ENCODE measurements at places on chromosomes 12 and 14. TPM values are rescaled to one million over a fixed set of nuclear protein-coding genes. Genes with fewer than 3 reads are reported as not detected.

CLEC2A gene
- not detected for total RNA-seq

CEBPE gene
- not detected for total RNA-seq

ACOT2 gene
- 106 TPM for total RNA-seq

LRRC10 gene
- not detected for total RNA-seq

NRL gene
- total RNA-seq = 5.0 TPM

KLRC2 gene
- total RNA-seq = not detected

AICDA gene
- total RNA-seq = not detected

KCNC2 gene
- 0.12 TPM for total RNA-seq

VAMP1 gene
- 45.5 TPM for total RNA-seq

SIX6 gene
- not detected for total RNA-seq

DERA gene
- total RNA-seq = 39.3 TPM

GARIN6 gene
- total RNA-seq = not detected

CLEC14A gene
- total RNA-seq = 26.3 TPM

GRCh38 chr12:50246873-50247612, 36.3 kb downstream of the LIMA1 start:
- peak; percentile 88 for ATAC-seq

DNA sequence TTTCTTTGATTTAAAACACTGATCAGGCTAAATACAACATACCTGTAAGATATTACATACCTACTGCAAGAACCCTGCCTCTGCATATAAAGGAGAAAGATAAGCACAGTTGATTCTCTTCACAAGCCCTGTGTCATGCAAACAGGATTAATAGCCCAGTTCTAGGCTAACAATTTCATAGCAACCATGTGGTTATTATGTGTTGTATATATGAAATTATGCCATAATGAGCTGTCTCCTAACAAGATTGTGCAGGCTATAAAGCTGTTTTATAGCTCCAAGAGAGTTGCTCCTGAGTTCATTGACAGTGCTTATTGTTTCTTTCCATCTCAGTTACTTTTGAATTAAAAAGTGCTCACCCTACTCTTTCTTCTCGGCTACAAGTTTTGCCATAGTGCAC, 609.3 kb downstream of the DIO2 start:
- no peak for ATAC-seq

GRCh38 chr14:64734990-64735389, 30.8 kb downstream of the PLEKHG3 start:
- no peak for ATAC-seq

- ATAC-seq = no peak
Measured at GRCh38 chr14:61399365-61399764, 78.0 kb downstream of the PRKCH start.

- ATAC-seq = no peak
Measured at GRCh38 chr12:105351523-105351922, 21.0 kb downstream of the C12orf75 start.

- no peak for ATAC-seq
Measured at GRCh38 chr12:128114485-128114884, 152.5 kb upstream of the TMEM132C start.

DNA sequence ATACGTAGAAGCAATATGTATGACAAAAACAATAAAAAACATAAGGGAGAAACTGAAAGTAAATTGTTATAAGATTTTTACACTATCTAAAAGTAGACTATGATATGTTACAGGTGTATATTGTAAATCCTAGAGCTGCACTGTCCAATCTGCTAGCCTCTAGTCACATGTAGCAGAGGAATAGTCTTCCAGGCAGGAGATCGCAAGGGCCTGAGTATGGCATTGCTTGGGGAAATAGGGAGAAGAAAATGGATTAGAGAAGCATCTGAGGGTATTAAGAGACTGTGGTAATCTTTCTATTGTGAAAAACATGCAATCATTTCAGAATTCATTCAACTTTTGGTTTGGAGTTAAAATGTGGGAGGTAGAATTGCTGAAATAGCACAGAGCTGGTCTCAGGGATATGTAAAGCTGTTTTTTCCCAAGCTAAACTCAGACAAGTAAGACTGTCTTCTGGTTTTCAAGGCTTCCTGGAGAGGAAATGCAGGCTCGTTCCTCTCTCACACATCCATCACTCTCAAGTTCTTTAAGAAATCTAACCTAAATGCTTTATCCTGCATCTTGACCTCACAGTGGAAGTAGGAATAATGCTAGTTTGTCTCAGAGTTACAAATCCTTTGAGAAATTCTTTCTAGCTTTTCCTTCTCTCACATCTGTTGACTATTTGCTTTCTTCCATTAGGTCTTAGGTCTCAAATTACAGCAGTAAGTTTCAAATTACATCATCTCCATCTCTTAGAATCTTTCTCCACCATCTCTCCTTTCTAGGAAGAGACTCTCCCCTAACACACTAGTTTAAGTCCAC, 7.6 kb upstream of the CCDC184 start:
- no peak for ATAC-seq

DNA sequence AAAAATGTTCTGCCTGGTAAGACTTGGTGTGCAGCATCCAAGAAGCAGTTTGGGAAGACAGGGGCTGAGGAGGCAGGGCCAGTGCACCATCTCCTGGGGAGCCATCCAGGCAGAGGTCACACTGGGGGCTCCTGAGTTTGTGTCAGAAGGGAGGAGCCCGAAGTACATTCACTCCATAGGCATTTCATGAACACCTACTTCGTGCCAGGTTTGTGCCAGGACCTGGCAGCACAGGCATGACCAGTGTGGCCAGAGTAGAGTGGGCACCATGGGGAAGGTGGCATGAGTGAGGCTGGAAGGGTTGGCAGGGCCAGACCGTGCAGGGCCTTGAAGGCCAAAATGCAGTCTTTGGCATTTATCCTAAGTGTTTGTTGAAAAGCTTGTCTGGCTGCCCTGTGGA, 86.5 kb upstream of the RIN3 start:
- ATAC-seq = no peak

- peak; percentile 35 for ATAC-seq
Measured at GRCh38 chr12:103771466-103771865, 69.6 kb downstream of the NT5DC3 start.

GRCh38 chr12:66035288-66035966, 95.1 kb downstream of the LLPH start:
- no peak for ATAC-seq

GRCh38 chr14:23056956-23057756, at the start of gene CDH24:
CDH24 (minus strand) TSS chr14:23057520; CDS start chr14:23055733, 1,787 bp downstream.
- peak; percentile 82 for ATAC-seq

GRCh38 chr14:29993143-29993542, 65.5 kb upstream of the PRKD1 start:
- no peak for ATAC-seq

DNA sequence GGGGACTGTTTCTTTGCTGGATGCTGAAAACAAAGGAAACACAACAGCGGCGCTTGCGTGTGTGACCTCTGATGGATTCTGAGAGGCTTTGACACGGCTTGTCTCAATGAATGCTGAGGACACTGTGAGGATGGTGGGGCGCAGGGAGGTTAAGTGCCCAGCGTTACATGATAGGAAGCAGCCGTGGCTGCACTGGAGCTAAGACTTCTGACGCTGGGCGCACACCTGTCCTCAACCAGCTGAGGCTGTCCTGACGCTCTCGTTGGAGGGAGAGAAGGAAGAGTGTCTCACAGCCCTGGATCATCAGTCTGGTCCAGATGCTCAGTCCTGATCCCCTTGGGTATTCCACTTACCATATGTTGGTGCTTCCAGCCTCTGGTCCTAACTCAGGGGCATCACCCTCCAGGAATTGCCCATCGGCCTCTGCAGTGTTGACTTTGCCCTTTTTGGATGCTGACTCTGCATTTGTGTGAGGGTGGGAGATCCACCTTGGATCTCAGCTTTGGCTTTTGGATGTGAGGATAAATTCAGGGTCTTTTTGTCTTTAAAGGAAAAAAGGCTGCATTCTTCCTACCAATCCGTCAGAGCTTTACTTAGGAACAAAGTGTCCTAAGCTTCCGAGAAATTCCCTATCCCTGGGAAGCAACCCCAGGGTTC, 125.2 kb downstream of the ZNF664 start:
- no peak for ATAC-seq

GRCh38 chr12:8629486-8630033, 16.9 kb upstream of the AICDA start:
- ATAC-seq = no peak

- ATAC-seq = no peak
Measured at GRCh38 chr12:104890476-104891096, 67.5 kb downstream of the SLC41A2 start.

DNA sequence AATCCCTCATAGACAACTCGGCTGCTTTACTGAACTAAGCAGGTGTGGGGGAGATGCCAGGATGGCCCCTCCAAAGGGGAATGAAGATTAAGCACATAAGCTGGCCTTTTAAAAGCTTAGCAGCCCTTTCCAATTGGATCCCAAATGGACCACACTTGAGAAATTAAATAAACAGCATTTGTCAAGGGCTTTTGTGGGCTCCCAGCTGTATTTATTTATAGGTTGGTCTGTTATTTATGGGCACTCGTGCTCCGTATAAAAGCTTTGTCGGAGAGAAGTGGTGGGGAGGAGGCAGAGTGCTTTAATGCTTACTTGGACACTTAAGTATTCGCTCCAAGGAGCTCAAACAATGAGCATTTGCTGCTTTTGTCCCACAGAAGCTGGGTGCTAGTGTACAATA, 580.2 kb downstream of the MED13L start:
- ATAC-seq = no peak
